ENCODE measurements at places on chromosomes 3 and 15. TPM values are rescaled to one million over a fixed set of nuclear protein-coding genes. Genes with fewer than 3 reads are reported as not detected.

Gene CPN2
- total RNA-seq: 0.24 TPM

DNA sequence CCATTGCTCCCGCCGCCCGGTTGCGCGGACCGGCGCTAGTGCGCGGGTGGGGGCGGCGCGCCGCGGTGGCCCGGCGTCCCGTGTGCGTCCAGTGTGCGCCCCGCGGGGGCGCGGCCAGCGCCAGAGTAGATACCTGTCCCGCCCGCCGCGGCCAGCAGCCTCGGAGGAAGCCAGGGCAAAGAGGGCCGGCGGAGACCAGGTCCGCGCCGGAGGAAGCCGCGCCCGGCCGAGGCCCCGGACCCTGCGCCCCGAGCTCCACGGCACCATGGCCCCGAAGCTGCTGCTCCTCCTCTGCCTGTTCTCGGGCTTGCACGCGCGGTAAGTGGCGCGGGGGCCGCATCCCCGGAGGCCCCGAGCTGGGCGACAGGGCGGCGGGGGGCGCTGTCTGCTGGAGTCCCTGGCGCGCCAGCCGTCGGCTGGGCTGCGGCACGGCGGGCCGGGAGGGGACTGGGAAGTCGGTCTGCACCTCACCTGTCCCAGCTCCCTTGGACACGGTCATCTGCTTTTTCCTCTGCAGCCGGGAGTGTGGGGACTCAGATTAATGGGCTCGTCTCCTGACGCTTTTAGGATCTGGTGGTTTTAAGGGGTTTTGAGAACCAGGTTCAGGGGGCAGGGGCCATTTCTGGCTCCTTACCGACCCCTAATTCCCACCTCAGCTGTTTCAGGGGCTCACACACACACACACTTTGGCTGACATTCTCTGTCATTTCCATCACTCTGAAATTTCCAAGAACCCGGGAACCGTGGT is 464 bp downstream of the GABRG3 start:
- no peak overlapping the region for H3K27ac ChIP-seq
- H3K4me3 ChIP-seq: no peak overlapping the region
- H3K4me1 ChIP-seq: no peaks in the 10 kb centered on the region
- peaks cover 5% of the 10 kb centered on the region for H3K36me3 ChIP-seq
- no peaks in the 10 kb centered on the region for H3K27me3 ChIP-seq
- no peak for DNase-seq

GRCh38 chr3:179196098-179196497 is 47.9 kb downstream of the PIK3CA start:
- no peak overlapping the region for H3K4me3 ChIP-seq
- DNase-seq: peak; percentile 59
- H3K27ac ChIP-seq: no peak overlapping the region
- peaks cover 9% of the 10 kb centered on the region for H3K36me3 ChIP-seq

DNA sequence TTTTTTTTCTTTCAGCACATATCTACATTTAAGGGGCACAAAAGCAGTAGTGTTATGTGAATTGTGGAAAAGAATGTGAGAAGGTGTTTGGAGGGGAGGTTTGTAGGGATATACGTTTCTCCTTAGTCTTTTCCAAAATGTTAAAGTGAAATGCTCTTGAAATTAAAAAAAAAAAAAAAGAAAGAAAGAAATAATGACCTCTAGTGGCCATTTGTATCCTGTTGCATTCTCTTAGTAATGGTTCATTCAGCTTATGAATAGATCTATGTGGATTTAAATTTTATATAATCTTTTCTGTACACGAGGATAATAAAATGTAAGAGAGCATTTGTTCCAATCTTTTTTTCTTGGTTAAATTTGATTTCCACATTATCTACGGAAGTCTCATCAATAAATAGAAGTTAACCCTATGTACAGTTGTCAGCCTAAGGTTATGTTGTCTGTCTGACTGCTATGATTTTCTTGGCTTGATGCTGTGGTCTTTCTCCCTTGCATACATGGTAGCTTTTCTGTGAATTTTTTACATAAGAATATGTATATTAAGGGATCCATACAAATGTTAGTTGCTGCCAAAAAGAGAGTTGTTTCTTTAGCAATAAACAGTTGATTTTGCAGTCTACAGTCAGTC is 1.7 kb downstream of the P2RY13 start:
- no peak overlapping the region for H3K27ac ChIP-seq
- H3K27me3 ChIP-seq: no peaks in the 10 kb centered on the region
- no peaks in the 10 kb centered on the region for H3K36me3 ChIP-seq
- peaks cover 8% of the 10 kb centered on the region for H3K4me1 ChIP-seq
- H3K4me3 ChIP-seq: no peak overlapping the region

Measured in HFFc6 (cell line).